ENCODE measurements at places on chromosomes 5 and 9.

- DNase-seq: no peak
These were observed 176.1 kb downstream of the GABRG2 start for GRCh38 chr5:162243651-162244050.

GRCh38 chr9:93636172-93636661 lies 59.8 kb downstream of the PHF2 start:
- DNase-seq: no peak

- DNase-seq: no peak
These were observed 268.6 kb upstream of the ARRDC3 start for GRCh38 chr5:91651704-91652103.

- no peak for DNase-seq
These were observed 815.5 kb downstream of the TLE1 start for GRCh38 chr9:80873861-80874260.

- no peak for DNase-seq
These were observed 154.9 kb downstream of the ARRDC3 start for GRCh38 chr5:91228188-91228587.

- no peak for DNase-seq
These were observed 8.3 kb downstream of the SHB start for GRCh38 chr9:38060681-38061080.

DNA sequence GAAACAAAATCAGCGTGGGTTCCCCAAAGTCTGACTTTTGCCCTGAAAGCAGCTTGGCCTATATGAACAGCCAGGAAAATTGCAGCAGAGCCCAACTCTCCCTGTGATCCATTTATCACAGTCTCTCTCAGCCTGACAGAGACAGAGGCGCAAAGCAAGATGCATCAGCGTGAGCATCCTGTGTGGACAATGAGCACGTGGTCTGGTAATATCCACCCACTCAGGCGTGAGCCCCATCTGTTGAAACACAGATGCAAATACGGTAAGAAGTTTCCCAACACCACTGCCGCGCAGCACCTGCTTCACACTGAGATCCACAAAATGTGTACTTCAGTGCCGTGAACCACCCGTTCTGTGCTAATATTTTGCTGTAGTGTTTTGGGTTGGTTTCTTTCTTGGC lies 114.6 kb downstream of the MRPL36 start:
- no peak for DNase-seq

DNA sequence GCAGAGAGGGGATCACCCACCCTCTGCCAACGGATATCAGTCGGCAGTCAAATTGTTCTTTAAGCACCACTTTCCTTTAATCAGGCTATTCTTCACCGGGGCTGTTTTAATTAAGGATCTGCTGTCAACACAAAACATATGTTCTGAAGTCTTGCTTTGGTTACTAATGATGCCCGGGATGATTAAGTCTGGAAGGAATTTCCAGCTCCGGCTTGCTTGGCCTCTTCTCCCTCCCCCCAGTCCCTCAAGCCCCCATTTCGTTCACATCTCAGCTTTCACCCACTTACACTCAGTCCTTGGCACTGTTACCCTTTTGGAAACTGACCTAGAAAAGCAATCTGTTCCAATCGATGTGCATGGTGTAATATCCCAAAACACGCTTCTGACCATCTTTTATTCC lies 74.7 kb downstream of the MSX2 start:
- DNase-seq: no peak

DNA sequence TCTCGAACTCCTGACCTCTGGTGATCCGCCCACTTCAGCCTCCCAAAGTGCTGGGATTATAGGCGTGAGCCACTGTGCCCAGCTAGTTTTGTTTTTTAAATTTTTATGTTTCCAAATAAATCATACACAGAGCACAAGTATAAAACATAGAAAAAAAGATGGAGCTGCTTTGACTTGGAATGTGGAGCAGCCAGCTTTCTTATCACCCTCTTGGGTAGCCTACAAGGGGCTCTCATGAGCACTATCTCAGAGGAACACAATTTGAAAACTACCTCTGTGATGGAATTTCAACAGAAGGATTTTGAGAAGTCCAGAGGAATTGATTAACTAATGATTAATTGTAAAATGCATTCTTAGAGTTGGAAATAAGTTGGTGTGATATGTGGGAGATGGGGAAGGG lies 45.9 kb downstream of the NSD1 start:
- DNase-seq: no peak

DNA sequence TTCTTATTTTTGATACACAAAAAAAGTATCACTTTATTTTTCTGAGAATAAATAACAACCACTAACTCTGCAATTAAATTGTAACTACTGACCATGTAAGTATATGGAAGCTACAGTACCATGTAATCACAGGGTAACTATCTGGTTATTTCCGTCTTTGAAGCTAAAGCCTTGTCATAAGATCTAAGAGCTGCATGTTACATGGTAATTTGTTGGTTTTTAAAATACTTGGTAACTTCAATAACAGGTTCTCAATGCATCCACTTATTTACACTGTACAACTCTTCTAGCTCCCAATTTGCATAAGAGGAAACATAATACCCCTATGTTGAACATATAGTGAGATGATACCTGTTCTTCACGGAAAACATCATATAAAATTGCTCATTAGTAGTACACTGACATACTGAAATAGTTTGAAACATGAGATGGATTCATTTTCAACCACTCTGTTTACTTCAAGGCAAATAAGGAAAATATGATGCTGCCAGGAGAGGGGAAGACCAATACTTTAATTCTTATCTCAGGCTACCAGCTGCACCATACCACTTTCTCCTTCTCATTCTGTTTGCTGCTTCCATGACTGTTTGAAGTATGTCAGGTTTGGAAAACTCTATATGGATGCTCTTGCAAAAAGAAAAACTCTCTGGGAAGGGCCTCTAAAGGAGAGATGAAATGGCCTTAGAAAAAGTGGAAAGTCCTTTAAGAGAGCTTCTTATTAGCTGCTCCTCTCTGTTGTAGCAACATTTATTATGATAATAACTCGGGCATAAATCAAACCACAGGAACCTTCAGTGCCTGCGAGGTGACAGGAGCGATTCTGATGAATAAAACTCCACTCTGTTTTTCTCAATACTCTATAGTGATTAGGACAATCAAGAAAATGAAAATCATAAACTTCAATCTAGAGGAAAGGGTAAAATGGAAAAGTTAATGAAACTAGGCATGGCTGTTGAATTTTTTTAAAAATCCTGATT lies 150.2 kb downstream of the KIAA0825 start:
- DNase-seq: no peak

- no peak for DNase-seq
These were observed 167.4 kb downstream of the GAPVD1 start for GRCh38 chr9:125428902-125429467.

GRCh38 chr5:5017827-5018577 lies 122.1 kb upstream of the ADAMTS16 start:
- DNase-seq: no peak

- DNase-seq: no peak
These were observed 299.2 kb downstream of the SPOCK1 start for GRCh38 chr5:137199966-137200365.

DNA sequence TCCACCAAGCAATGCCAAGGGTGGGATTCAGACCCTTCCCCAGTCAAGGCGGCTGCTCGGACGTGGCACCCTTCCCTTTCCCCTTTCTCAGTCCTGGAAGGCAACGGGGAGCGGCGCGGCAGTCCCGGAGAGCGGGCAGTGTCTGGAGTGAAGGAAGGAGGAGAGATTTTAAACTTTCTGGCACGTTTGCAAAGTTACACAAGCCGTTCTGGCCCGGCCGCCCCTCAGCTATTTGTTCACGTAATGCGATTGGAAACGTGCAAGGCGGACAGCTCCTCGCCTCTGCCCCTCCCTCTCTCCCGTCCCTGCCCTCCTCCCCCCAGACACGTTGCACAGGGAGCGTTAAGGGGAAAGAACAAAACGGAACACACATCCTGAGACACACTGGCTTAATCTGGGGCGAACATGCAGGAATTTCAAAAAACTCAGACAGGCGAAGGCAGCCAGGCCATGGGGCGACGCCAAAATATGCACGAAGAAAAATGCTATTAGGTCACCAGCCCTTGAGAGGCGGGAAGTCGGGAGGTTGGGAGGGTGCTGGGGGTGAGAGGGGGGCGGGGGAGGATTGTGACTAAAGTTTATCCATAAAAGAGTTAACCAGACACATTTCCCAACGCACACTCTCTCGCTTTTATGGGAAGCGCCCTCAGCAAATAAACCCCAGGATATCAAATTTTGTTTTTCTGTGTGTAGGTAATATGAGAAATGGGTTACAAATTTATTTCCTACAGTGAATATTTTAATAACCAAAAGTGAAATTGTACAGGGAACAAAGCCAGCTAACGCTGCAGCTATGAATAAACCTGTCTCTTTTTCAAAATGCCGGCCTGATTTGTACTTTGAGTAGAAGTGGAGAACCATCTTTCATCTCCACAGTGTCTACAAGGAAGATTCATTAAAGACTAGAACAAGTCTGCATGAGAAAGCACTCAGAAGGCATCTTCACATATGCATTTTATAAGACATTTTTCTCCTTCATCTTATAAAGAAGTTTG lies at the start of gene LOX:
LOX (minus strand) TSS at position 144 of the 995 bp plus-strand sequence. CDS start 274 bp downstream, outside the sequence.
- no peak for DNase-seq
